CD4-positive, alpha-beta T cell (primary cell): ENCODE measurements at places on chromosomes 5 and 9. TPM values are rescaled to one million over a fixed set of nuclear protein-coding genes. Genes with fewer than 3 reads are reported as not detected.

- no peak overlapping the region for H3K4me3 ChIP-seq
- no peaks in the 10 kb centered on the region for H3K4me1 ChIP-seq
- no peak overlapping the region for H3K27ac ChIP-seq
These were observed 41.0 kb downstream of the ERMP1 start for GRCh38 chr9:5791870-5792269.

DNA sequence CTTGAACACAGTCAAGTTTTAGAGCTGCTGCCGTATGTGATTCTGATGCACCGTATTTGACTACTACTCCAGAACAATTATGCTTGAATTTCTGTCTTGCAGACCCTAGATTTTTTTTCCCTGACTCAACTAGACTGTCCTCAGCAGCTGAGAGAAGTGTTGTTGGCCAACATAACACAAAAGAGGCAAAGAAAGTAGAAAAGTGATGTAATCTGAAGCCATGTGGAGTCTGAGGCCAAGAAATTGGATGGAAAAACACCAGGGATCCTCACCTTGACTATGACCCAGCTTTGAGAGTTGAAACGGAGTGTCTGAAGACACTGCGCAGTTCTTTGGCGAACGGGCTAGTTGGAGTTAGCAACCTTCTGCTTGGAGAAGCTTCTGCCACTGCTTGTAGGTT, 36.3 kb upstream of the FGF1 start:
- H3K27ac ChIP-seq, result no peak overlapping the region
- no peaks in the 10 kb centered on the region for H3K27me3 ChIP-seq
- peaks cover 3% of the 10 kb centered on the region for H3K4me1 ChIP-seq

- H3K27ac ChIP-seq, result no peak overlapping the region
- no peaks in the 10 kb centered on the region for H3K27me3 ChIP-seq
- no peak for DNase-seq
- H3K36me3 ChIP-seq, result no peaks in the 10 kb centered on the region
- no peak overlapping the region for H3K4me3 ChIP-seq
These were observed 104.8 kb downstream of the SREK1 start for GRCh38 chr5:66248874-66249273.

GRCh38 chr5:158398360-158399201, 539.6 kb upstream of the CLINT1 start:
- H3K4me3 ChIP-seq, result no peak overlapping the region
- no peaks in the 10 kb centered on the region for H3K27me3 ChIP-seq
- DNase-seq, result no peak
- no peak overlapping the region for H3K27ac ChIP-seq
- no peaks in the 10 kb centered on the region for H3K36me3 ChIP-seq

DNA sequence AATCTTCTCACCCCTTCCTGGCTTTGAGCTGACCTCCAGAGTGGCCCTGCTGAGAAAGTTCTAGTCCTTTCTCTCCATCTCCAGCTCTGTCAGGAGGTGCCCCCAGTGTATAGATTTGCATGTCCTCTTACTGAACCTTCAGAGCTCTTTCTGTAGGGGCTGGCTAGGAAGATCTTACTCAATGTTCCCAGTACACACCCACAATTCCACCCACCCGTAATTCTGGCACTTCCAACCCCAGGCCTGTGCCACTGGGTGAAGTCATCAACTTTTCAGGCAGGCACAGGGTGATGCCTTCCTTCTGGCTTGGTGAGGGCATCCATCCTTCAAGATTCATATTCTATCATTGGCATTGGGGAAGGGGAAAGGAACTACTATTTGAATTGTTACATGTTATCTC, 75.9 kb downstream of the ACER2 start:
- H3K27me3 ChIP-seq, result no peaks in the 10 kb centered on the region
- H3K4me3 ChIP-seq, result no peak overlapping the region
- H3K36me3 ChIP-seq, result no peaks in the 10 kb centered on the region
- H3K4me1 ChIP-seq, result no peaks in the 10 kb centered on the region

- no peaks in the 10 kb centered on the region for H3K27me3 ChIP-seq
- H3K4me3 ChIP-seq, result no peak overlapping the region
- H3K27ac ChIP-seq, result no peak overlapping the region
- H3K4me1 ChIP-seq, result no peaks in the 10 kb centered on the region
- no peak for DNase-seq
These were observed 495.9 kb downstream of the CSNK1G3 start for GRCh38 chr5:124007675-124008398.

DNA sequence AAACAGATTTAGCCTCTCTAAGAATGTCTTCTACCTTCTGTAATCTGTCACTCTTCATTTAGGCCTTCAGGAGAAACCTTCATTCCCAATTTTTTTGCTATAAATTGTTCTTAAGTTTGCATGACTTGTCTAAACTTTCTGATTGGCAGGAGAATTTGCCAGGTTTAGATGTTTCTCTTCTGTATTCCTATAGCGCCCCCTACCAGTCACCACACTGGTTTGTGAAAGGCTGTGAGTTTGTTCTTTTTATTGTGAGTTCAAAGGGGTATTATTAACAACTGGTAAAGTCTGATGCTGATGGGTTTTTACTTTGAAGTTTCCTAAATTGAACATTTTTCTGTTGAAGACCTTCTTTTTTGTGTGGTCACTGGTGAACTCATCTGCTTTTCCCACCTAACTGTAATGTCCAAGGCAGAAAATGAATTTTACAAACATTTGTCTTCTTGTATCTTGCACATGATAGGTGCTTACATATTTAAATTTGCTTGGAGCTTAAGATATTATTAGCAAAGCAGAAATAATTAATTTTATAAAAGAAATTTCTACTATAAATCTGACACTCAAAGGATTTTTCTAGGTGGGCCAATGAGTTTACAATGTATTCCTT, 18.4 kb upstream of the F2RL2 start:
- no peak overlapping the region for H3K4me3 ChIP-seq
- H3K36me3 ChIP-seq, result peaks cover 66% of the 10 kb centered on the region
- H3K4me1 ChIP-seq, result no peaks in the 10 kb centered on the region
- no peak overlapping the region for H3K27ac ChIP-seq

GRCh38 chr5:6542421-6543345, 90.2 kb downstream of the NSUN2 start:
- no peak overlapping the region for H3K27ac ChIP-seq
- no peak overlapping the region for H3K4me3 ChIP-seq
- H3K27me3 ChIP-seq, result no peaks in the 10 kb centered on the region
- no peak for DNase-seq
- no peaks in the 10 kb centered on the region for H3K36me3 ChIP-seq
- H3K4me1 ChIP-seq, result no peaks in the 10 kb centered on the region

- H3K27me3 ChIP-seq, result peaks cover 3% of the 10 kb centered on the region
- no peaks in the 10 kb centered on the region for H3K36me3 ChIP-seq
- H3K4me3 ChIP-seq, result no peak overlapping the region
- DNase-seq, result no peak
These were observed 274.5 kb downstream of the NSG2 start for GRCh38 chr5:174320051-174320450.

C7 gene
- total RNA-seq, result not detected

BARHL1 gene
- total RNA-seq, result not detected

PCDHA10 gene
- not detected for total RNA-seq

ABCA1 gene
- total RNA-seq, result 14.1 TPM

SH3PXD2B gene
- 0.60 TPM for total RNA-seq

GEMIN5 gene
- 3.7 TPM for total RNA-seq

RANBP17 gene
- not detected for total RNA-seq

FRMPD1 gene
- total RNA-seq, result not detected

RAB3C gene
- total RNA-seq, result not detected

GADD45G gene
- total RNA-seq, result 15.6 TPM
